ENCODE measurements at places on chromosomes 4 and X. TPM values are rescaled to one million over a fixed set of nuclear protein-coding genes. Genes with fewer than 3 reads are reported as not detected.

Gene SPATA4
- not detected for total RNA-seq

Gene PARM1
- total RNA-seq, result not detected

Gene ABCG2
- total RNA-seq, result 0.43 TPM

Gene UBA6
- 91.4 TPM for total RNA-seq

Gene ZNF81
- total RNA-seq, result 9.3 TPM

Gene ENPP6
- 4.1 TPM for total RNA-seq

Gene CPEB2
- 14.8 TPM for total RNA-seq

Gene RIPPLY1
- not detected for total RNA-seq

Gene FREM3
- 0.05 TPM for total RNA-seq

Gene ADH1C
- total RNA-seq, result not detected

Gene TMEM31
- not detected for total RNA-seq

Gene AFM
- not detected for total RNA-seq

Gene GPR78
- 0.08 TPM for total RNA-seq

Gene BEX2
- total RNA-seq, result 19.6 TPM

Gene RAB28
- 14.2 TPM for total RNA-seq

Gene SHISA3
- total RNA-seq, result 0.72 TPM

Gene IQCM
- not detected for total RNA-seq

Gene TCEAL3
- total RNA-seq, result 2.3 TPM

Gene TEX13D
- total RNA-seq, result not detected

Gene CXCL10
- 0.79 TPM for total RNA-seq

Gene CT45A2
- not detected for total RNA-seq

Gene TRIM60
- not detected for total RNA-seq

Gene MBTPS2
- total RNA-seq, result 8.3 TPM

Gene NUDT10
- 0.35 TPM for total RNA-seq

Gene TXK
- total RNA-seq, result 69.0 TPM

Gene FAM13A
- total RNA-seq, result 103 TPM

Gene SLC7A11
- 0.87 TPM for total RNA-seq

Measured in activated naive CD4-positive, alpha-beta T cell treated with anti-CD3 and anti-CD28 coated beads, Interleukin-2, amount 10 ng/mL, durations not matched to agents 5 hours and 36 hours (primary cell).